ENCODE measurements at places on chromosomes 12 and 14.

GRCh38 chr14:102252834-102253801, 51.8 kb downstream of the MOK start:
- no peak for DNase-seq

DNA sequence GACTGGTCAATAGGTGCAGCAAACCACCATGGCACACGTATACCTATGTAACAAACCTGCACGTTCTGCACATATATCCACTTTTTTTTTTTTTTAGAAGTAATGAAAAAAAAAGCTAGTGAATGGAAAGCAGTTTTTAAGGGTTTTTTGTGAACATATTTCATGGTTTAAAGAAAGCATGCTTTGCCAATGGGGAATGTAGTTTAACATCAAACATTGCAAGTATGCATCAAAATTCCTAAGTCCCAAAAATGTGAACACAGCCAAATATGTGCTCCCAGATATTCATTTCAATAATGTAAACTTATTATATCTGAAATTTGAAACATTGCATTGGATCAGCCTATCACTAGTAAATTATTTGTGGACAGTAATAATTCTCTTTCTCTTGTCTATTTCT, 710.4 kb upstream of the FLRT2 start:
- DNase-seq, result no peak

GRCh38 chr12:6167327-6168280, 32.6 kb upstream of the CD9 start:
- peak; percentile 18 for DNase-seq

DNA sequence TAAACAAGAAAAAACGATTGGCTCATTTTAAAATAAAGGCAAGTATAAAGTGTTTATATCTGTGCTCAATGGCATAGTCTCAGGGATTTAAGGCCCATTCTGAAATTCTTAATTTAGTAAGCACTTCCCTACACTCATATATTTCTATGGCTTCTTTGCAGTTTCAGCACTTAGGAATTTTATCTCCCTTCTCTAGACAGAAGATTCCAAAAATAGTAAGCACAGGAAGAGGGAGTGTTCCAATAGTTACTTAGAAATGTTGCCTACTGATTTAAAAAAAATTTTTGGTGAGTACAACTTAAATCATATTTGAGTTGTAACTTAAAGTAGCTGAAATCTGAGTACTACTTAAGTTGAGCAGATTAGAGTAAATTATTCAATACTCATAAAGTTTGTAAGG, 19.8 kb downstream of the INSM2 start:
- no peak for DNase-seq

DNA sequence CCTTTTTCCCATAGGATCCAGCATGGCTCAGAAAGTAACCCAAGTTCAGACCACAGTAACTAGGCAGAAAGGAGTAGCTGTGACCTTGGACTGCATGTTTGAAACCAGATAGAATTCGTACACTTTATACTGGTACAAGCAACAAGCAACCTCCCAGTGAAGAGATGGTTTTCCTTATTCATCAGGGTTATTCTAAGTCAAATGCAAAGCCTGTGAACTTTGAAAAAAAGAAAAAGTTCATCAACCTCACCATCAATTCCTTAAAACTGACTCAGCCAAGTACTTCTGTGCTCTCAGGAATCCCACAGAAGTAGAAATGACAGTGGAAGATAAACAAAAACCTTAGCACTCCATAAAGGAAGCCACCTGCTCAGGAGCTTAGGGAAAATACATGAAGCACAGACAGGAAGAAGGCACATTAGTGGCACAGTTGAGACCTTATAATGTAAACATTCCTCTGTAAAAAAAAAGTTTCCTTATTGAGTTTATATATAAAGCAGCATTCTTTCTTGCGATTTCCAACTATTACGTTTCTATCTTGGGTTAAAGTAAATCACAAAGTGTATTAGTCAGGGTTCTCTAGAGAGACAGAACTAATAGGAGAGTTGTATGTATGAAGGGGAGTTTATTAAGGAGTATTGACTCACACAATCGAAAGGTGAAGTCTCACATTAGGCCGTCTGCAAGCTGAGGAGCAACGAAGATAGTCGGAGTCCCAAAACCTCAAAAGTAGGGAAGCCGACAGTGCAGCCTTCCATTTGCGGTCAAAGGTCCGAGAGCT, 398.4 kb downstream of the DAD1 start:
- DNase-seq, result no peak

- no peak for DNase-seq
Measured at GRCh38 chr12:129328235-129328634, 475.0 kb downstream of the GLT1D1 start.

- no peak for DNase-seq
Measured at GRCh38 chr12:104226672-104227071, 11.1 kb downstream of the TXNRD1 start.

- no peak for DNase-seq
Measured at GRCh38 chr14:42911642-42912041, 1305.0 kb downstream of the LRFN5 start.

DNA sequence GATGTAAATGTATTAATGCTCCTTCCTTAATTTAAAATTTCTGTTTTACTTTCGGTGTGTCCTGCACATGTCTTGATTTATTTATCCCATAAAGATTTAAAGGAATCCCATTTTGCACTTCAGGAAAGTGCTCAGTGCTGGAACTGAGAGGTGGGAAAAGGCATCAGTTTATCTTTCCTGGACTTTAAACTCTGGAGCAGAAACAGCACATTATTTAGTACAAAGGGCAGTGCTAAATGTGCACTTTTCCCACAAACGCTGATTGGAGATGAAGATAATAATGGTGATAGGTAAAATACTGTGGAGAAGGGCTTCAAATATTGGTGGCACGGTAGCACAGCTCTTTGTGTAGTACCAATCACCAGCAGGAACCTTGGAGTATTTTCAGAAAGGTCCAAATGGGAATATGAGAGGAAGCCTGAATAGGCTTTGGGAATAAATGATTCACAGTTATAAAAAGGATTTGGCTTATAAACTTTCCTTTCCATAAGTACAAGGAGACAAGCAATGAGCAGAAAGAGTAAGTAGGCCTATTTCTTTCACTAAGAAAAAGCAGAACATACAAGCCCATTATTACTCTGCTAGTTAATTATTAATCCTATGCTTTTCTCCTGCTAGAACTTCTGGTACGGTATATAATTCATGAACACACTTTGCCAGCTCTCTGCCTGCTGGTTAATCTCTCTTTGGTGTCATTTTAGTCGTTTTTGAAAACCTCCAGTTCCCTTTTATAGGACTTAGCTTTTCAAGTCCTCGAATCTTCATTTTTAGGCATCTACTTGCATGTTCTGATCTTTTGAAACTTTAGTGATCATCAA, 58.3 kb downstream of the SLC15A5 start:
- no peak for DNase-seq

DNA sequence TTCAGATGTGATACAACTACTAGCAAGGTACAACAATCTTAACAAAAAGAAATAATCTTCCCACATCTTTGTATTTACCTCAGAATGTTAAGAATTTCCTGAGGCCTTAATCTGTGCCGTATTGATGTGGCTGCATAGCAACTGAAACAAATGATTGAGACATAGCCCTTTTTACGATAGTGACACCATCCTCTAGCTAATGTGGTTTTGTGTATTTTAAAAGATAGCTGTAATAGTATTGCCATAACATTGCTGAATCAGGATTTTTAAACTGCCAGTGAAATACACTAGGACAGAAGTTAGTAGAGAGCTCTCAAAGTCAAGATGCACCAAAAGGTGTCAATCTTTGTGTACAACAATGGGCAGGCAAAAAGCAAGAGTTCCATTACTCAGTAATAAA, 11.9 kb downstream of the NPAS3 start:
- DNase-seq, result no peak

GRCh38 chr14:71140157-71140556, 232.9 kb downstream of the PCNX1 start:
- DNase-seq, result no peak

GRCh38 chr12:65672441-65672840, 151.8 kb upstream of the HMGA2 start:
- DNase-seq, result no peak

DNA sequence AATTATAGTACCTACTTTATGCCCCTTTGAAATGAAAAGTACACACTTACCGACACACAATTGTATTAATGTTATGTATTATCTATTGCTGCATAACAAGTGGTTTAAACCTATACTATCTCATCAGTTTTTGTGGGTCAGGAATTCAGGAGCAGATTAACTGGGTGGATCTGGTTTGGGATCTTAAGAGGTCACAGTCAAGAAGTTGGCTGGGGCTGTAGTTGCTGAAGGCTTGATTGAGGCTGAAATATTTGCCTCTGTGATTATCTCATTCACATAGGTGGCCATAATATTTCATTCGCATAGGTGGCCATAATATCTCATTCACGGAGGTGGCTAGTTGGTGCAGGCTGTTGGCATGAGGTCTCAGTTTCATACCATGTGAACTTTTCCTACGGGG, 5.7 kb downstream of the METTL25 start:
- DNase-seq, result no peak

- no peak for DNase-seq
Measured at GRCh38 chr12:119819322-119819721, 57.8 kb downstream of the CIT start.

GRCh38 chr12:80681287-80681686, 26.1 kb upstream of the MYF6 start:
- DNase-seq, result no peak

GRCh38 chr14:95314609-95315008, 5.1 kb downstream of the CLMN start:
- peak; percentile 15 for DNase-seq

DNA sequence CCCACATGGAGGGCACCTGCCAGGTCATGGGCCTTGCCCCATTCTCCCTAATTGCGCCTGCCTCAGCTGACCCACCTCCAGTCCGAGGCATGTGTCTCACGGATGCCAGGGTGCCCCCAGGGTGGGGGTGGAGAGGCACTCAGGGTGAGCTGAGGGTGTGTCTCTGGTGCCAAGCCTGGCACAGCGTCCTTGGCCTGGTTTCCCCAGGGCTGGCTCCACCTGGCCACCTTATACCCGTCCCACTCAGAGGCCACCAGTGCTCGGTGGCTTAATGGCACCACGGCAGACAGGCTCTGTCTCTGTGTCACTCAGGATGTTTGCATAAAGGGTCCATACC, 33.6 kb upstream of the TDRD9 start:
- no peak for DNase-seq

- DNase-seq, result no peak
Measured at GRCh38 chr12:58656254-58657009, 263.9 kb downstream of the LRIG3 start.

GRCh38 chr14:99224116-99224910, 47.7 kb downstream of the BCL11B start:
- no peak for DNase-seq

GRCh38 chr14:81091139-81091538, 129.6 kb downstream of the GTF2A1 start:
- no peak for DNase-seq

All from stimulated activated CD4-positive, alpha-beta T cell treated with anti-CD3 and anti-CD28 coated beads, Interleukin-1b, Interleukin-23, amount 100 ng/mL, for 24 hours (primary cell).